ENCODE measurements at places on chromosomes 2 and 18.

- no peak for DNase-seq
Observed at GRCh38 chr2:174568425-174568824, 29.2 kb downstream of the WIPF1 start.

- DNase-seq, result peak; percentile 67
Observed at GRCh38 chr2:85772019-85772745, 18.4 kb downstream of the ATOH8 start.

- DNase-seq, result no peak
Observed at GRCh38 chr2:241018051-241018891, 19.9 kb downstream of the SNED1 start.

DNA sequence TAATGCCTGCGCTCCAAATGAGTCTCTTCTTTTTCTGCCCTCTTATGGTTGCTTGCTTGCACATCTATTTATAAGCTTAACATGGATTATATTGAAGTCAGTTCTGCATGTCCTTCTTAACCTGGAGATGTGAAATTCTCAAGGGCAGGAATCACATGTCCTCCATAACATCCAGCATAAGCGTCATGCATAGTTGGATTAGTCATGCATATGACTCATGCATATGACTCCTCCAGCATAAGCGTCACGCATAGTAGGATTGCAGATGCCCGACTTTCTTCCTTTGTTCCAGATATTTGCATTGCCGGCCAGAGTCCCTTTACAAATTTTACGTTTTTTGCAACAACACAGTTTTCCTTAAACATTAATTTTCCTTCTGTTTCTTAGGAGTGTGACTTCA lies 308.6 kb downstream of the TGIF1 start:
- DNase-seq, result no peak

- no peak for DNase-seq
Observed at GRCh38 chr2:47076586-47077441, 78.3 kb downstream of the STPG4 start.

DNA sequence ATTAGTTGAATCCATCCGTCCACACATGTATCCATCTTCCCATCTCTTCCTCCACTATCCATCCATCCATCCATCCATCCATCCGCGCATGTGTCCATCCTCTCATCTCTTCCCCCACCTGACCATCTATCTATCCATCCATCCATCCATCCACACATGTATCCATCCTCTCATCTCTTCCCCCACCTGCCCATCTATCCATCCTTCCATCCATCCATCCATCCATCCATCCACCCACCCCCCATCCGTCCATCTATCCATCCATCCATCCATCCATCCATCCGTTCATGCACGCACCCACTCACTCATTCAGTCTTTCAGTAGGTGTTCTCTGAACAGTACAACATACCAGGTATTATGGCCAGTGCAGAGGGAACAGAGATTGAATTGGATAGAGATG lies 18.9 kb upstream of the GREB1 start:
- no peak for DNase-seq

Measured in cortex of kidney (tissue), 1 donor.